ENCODE measurements at places on chromosomes 6 and 20. TPM values are rescaled to one million over a fixed set of nuclear protein-coding genes. Genes with fewer than 3 reads are reported as not detected.

Gene SPACA1
- total RNA-seq, result not detected

DNA sequence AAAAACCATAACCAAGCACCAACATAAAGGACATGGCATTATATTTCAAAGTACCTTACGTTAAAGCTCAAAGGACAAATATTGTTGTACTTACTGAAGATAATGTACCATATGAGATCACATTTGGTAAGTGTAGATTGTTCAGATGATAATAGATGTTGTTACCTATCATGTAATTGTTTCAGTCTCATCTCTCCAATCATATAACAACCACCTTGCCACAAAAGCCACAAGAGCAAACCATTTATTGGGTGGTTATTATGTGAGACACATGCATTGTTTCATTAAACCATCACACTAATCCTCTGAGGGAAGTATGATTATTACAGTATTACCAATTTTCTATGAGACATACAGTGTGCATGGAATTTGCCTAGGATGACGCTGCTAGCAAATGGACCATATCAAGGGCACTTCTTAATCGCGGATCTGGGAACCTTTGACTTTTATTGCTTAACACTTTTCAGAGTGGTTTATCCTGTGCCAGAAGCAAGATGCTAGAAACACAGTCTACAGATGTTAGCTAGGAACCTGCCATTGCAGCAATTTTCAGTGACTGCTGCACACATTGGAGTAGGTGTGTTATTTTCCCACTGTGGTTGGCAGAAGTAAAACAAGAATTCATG lies 149.8 kb upstream of the AKIRIN2 start:
- H3K27ac ChIP-seq, result no peak overlapping the region
- DNase-seq, result no peak
- no peaks in the 10 kb centered on the region for H3K36me3 ChIP-seq
- no peaks in the 10 kb centered on the region for H3K27me3 ChIP-seq
- H3K4me1 ChIP-seq, result no peaks in the 10 kb centered on the region
- no peak overlapping the region for H3K4me3 ChIP-seq

Gene CST2
- not detected for total RNA-seq

DNA sequence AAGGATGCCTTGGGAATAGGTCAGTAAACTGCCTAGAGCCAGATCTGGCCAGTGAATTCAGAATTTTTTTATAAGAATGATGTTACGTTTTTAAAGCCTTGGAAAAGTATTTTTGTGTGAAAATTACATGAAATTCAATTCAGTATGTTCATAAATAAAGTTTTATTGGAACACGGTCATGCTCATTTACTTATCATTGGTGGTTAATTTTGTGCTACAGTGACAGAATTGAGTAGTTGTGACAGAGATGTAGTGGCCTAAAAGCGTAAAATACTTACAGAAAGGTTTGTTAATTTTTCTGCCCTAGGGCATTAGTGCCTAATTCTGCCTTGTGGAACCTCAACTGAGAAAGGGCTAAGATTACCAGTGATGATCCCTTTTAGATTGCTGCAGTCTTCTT lies 28.2 kb downstream of the ZFAND3 start:
- peaks cover 8% of the 10 kb centered on the region for H3K4me1 ChIP-seq
- no peak for DNase-seq
- no peak overlapping the region for H3K4me3 ChIP-seq
- H3K27ac ChIP-seq, result no peak overlapping the region
- no peaks in the 10 kb centered on the region for H3K36me3 ChIP-seq
